ENCODE measurements at places on chromosomes 3 and 15.

DNA sequence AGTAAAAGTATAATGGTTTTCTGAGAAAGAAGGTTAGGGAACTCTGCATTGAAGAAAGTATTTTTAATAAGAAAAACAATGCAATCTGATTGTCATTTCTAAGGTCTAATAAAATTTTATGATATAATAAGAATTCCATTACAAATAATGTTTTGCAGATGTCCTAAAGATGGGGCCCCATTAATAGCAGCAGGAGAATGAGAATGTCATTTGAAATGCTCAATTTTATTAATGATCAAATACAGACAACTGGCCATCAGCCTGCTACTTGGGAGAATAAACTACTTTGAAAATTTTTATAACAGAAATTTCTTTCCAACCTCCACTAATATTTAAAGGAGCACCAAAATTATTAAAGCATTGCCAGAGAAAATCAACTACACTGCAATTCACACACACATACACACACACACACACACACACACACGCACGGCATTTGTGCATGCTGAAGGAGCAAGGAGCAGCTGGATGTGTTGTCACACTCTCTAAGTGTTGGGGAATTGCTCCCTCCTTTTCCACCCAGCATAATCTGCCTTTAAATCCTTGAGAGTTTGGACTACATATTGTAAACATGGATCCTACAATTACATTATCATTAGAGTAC lies 109.5 kb downstream of the THRB start:
- no peak for DNase-seq

DNA sequence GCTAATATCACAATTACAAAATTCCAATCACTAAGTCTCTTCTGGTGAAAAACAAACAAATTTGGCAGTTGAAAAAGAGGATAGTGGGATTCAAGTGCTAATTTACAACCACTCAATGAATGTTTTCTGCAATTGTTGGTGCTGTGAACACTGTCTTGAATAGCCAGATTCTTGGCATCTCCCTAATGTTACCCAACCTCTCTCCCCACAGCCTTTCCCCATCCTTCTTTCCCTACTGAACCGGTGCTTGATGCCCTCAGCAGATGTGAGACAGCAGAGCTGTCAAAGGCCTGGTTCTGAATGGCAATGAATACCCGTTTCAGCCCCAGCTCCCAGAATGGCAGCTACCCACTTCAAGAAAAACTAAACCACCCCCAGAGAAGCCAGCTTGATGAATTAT lies 22.5 kb upstream of the BHLHE40 start:
- DNase-seq: no peak

- no peak for DNase-seq
Measured at GRCh38 chr15:76963596-76963995, 31.3 kb upstream of the PSTPIP1 start.

DNA sequence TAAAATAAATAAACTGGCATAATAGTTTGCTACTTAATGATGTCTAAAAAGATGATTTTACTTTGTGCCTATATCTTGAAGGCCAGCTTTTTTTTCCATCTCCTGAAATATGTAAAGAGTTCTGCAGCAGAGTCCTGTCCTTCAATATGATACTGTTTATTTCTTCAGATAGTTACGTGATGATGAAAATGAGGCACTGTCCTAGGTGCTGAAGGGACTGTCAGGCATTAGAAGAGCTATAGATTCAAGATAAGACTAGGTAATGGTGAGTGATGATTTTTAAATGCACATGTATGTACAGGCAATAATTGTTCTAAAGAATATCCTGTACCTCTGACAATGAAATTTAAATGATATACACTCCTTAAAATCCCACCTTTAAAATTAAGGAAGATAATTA lies 326.9 kb upstream of the DNAJC19 start:
- DNase-seq: no peak

DNA sequence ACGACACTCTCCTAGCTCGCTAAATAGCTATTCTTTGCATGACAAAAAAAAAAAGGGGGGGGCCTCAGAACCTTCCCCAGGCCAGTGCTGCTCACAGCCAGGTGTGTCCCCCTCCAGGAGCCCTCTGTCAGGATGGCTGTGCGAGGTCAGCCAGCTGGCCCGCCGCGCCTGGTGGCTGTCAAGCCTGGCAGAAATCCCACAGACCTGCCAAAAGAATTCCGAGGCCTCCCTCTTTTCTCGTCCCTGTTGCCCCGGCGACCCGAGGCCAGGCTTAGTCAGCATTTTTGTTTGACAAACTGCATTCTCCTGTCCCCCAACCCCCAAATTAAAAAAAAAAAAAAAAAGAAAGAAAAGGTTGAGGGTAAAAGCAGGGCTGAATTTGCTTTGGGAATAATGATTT lies 61.9 kb downstream of the TM4SF4 start:
- DNase-seq: no peak

- no peak for DNase-seq
Measured at GRCh38 chr3:9951962-9952805, at the start of gene PRRT3. Gene PRRT3 (minus strand): TSS chr3:9952408. CDS start chr3:9950115, 2,293 bp downstream.

DNA sequence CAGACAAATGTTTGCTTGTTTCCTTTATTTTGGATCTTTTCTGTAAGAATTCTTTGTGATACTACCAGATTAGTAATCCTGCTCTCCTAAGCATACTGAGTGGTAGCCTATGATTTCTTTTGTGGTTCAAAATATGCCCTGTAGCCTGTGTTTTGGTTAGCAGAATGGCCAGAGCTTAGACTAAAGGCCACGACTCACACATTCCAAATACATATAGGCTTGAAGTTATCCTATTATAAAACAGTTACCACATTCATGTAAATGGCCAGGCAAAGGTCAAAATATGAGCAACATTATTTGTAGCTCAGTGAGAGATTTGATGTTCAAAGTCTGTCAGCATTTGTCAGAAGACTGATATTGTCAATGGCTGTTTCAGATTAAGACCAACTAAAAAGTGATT lies 84.5 kb downstream of the MITF start:
- no peak for DNase-seq

DNA sequence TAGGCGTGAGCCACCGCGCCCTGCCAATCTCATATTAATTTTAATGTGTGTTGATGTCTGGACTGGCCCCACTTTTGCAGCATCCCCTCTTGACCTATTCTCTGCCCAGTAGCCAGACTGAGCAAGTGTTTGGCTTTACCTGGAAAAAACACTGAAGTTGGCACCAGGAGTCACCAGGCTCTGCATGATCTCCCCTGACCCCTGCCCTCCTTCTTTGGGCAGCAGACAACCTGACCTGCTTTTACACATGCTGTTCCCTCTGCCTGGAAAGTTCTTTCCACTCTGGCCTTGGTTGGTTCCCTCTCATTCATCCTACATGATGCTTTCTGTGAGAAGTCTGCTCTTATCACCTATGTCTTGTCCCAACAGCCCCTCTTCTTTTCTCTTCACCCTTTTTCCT lies 67.9 kb upstream of the SLC2A2 start:
- no peak for DNase-seq

- no peak for DNase-seq
Measured at GRCh38 chr15:100141311-100142001, 200.3 kb downstream of the ADAMTS17 start.

- no peak for DNase-seq
Measured at GRCh38 chr3:127728417-127729015, 55.8 kb downstream of the ABTB1 start.

DNA sequence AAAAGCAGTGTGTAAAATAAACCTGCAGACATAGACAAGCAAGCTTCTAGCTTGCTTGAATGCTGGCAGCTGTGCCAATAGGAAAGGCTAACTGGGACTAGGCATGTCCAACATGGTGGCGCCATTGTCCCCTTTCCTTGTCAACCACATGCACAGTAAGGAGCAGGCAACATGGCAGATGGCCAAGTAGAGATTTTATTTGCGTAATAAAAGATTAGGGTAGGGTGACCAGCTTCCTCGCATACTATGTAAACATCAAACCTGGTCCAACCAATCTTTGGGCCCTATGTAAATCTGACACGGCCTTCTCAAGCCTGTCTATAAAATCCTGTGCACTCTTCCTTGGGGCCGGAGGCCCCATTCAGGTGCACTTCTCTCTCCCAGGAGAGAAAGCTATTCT lies 575.4 kb upstream of the GOLIM4 start:
- no peak for DNase-seq

DNA sequence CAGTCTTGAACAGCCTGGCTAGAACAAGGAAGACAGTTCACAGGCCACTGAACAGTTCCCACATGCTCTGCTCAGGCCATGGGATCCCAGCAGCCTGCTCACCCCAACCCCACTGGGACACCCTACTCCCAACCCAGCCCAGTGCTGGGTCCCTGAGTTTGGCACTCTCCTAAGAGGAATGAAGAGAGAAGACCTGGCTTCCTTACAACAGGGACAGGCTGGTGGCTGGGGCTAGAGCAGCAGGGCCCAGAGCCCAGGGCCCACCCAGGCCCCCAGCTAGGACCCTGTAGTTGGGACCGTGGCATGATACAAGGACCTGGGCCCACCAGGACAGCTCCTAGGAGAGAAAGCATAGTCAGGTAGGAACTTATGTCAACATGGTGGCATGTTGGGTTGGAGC lies 43.4 kb downstream of the SEMA3G start:
- DNase-seq: no peak

DNA sequence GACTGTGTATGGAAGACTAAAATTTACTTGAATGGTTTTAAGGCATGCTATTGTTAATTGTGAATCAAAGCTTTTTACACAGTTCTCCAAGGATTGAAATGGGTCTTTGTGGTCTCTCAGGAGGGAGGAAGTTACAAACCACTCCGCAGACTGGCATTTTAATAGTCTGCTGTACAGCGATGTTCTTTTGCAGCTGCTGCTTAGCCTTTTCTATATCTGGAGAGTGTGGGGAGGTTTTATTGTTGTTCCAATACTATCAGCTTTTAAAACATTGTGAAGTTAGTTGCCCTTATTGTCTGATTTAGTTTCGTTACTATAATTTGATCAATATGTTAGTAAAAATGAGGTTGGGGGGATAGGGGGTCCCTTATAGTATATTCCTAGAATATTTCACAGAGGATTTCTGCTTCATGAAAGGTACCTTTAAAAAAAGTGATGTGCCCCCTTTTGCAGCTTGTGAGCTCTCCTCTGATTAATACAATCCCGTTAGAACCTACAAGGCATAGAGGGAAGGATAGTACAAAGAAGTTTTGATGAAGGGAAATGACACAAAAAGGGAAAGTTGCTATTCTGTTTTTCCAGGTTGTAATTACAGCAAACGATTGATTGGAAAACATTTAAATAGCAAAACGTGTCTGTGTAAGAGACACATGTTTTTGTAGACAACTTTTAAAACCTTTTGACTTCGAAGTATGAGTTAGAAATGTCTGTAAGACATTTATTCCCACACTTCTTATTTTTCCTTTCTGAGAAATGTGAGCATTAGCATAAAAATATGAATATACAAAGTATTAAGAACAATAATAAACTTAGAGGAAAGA lies 158.3 kb upstream of the CGNL1 start:
- DNase-seq: no peak

DNA sequence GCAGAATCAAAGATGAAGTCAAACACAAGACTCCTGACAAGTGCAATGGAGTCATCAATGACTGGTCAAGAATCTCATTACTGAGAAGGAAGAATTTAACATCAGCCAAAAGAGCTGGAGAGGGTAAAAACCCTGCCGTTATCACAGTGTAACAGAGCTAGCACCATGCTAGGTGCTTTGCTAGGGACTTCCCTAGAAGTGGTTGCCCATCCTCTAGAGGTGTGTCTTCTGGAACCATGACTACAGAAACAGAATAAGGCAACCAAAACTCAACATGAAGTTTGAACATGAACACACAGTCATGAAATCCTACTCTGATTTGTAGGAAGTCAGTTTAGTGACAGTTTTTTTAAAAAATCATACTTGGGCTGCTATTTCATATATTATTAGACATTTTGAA lies 9.5 kb downstream of the ACAD11 start:
- DNase-seq: no peak

- no peak for DNase-seq
Measured at GRCh38 chr3:52860424-52860768, 25.6 kb upstream of the MUSTN1 start.

- no peak for DNase-seq
Measured at GRCh38 chr3:47009225-47010110, 30.0 kb downstream of the NBEAL2 start.

DNA sequence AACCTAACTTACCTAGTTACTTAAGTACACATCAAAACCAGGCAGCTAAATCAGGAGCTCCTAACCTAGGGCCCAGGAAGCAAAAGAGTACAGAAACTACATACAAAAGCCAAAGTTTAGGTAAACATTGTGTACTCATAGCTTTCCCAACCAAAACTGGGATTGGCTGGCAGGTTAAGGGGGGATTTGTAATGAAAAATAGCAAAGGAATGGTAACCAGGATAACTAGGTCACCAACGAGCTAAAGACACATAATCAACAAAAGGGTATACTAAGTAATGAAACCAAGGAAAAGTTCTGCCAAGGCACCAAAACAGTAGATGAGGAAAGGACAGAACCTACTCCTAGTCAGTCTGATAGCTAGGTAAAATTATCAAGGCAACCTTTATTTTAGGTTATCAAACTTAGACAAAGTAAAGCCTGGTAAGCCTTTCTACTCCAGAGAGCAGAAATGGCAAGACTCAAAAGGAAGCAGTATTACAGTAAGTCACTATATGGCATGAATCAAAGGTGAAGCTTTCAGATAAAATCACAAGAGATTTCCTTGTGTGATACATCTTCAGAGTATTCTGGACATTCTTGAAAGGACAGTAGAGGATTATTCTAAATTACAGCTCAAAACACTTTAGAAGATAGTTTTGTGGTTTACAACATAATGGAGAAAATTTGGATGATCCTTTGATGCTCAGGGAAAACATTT lies 10.2 kb downstream of the TRA2B start:
- no peak for DNase-seq

DNA sequence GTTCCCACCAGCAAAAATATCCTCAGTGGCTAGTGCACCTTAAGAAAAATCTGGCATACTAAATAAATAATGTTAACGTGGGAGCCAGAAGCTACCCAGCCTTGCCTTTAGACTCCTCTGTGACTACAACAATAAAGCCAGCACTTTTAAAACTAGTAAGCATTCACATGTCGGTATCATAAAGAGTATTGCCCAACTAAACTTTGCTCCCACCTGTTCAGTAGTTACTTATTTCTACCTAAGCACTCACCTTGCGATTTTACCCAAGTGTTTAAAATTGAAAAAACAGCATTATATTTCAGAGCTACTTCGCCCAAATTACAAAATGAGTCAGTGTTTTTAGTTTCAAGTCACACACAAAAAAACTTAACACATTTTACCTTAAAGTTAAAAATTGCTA lies 12.8 kb downstream of the ALDH1L1 start:
- no peak for DNase-seq

DNA sequence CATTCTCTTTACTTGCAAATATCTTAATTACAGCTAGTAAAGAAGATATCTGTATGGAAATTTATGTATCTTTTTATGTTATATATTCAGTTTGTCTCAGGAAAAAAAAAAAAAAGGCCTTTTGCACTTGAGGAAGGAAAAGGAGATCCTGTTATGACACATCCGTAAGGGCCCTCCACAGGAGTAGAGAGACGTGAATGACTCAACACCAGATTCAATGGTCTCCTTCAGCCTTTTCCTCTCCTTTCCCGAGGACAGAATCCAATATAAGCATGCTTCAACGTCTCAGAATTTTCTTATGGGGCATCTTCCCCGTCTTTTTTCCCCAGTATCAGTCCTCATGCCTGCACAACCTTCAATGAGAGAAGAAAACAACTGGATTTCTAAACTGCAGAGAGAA lies 340.3 kb downstream of the NTRK3 start:
- DNase-seq: no peak

GRCh38 chr3:120052225-120052624 lies 42.0 kb downstream of the GSK3B start:
- DNase-seq: no peak

Data from stimulated activated CD4-positive, alpha-beta T cell treated with anti-CD3 and anti-CD28 coated beads, Interleukin-15, amount 100 ng/mL, for 1 hour (primary cell).